Cardiac septum (tissue), 1 donor: ENCODE measurements at places on chromosomes 16 and 17.

DNA sequence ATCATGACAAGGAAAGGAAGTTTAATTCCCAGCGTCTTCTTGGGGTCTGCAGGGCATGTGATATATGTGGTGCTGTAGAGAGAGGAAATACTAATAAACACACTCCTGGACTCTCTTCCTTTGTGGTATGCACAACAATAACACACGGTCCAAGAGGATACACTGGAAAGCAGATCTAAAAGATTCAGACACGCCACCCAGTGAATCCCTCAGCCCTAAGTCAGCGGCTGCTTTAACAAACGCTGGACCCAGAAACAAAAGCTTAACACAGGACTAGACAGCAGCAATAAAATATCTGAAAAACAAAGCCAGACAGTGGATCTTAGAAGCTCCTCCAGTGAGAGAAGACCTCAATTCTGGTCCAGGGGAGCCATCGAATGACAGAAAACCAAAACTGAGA, 13.1 kb downstream of the CFAP20 start:
- DNase-seq: peak; percentile 24

DNA sequence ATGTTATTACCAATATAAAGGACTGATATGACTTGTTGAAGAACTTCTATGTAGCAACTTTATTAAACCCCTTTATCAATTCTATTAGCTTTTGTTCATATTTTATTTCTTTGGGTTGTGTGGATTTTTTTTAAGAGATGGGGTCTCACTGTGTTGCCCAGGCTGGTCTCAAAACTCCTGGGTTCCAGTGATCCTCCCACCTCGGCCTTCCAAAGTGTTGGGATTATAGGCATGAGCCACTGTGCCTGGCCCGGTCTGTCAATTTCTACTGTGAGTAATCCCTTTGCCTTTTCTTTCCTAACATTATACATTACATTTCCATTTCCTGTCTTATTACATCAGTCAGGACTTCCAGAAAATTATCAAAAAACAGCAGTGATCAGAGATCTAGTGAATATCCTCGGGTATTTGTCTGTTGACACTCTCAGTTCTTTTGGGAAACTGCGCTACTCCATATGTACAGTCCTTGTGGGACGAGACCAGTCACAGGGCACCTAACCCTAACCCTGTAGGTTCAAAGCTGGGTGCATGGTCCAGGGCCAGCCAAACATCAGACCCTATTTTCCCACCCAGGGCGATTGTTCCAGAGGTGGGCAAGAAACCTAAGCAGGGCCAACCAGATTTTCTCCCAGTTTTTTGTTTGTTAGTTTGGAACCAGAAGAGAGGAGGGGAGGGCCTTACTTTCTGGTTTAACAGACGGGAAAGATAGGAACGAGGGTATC, 1.7 kb upstream of the SLC47A1 start:
- DNase-seq: no peak

GRCh38 chr17:41212524-41213169, 13.8 kb upstream of the KRTAP9-2 start:
- no peak for DNase-seq

DNA sequence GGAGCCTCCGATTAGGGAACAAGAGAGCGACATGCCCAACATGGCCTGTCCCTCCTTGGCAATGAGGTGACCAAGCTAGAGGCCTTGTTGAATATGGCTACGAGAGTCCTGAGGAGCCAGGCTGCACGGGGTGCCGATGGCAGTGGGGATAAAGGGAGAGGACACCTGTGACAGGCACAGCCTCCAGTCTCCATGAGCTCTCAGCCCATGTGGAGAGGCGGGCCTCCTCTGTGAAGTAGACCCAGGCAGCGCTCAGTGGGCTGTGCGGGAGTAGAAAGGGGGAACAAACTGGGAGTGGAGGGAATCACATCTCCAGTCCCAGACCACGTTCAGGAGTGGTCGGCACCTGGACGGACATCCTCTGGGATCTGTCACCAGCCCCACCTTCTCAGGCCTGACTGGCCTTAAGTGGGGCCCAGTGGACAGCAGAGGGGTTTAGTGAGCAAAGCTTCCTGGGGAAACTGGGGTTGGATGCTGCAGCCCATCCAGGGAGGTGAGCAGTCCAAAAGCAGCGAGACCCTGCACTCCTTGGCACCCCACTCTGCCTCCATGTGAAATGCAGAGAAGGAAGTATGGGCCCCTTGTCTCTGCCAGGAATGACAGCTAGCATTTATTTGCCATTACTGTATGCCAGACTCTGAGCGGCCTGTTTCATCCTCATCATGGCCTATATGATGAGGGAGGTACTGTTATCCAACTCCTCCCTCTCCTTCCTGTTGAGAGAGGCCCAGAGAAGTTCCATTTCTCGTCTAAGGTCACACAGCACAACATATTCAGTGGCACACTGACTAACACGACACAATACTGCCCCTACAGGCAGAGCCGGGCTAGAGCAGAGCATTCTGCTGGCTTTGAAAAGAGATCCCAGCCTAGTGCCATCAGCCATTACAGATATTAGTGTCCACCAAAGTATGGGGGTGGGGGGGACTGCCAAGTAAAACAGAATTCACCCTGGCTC, 4.5 kb upstream of the TMEM92 start:
- peak; percentile 78 for DNase-seq

GRCh38 chr16:23530062-23530461, 19.8 kb upstream of the GGA2 start:
- DNase-seq: no peak

GRCh38 chr16:1613728-1614455, 1.7 kb downstream of the CRAMP1 start:
- DNase-seq: no peak

DNA sequence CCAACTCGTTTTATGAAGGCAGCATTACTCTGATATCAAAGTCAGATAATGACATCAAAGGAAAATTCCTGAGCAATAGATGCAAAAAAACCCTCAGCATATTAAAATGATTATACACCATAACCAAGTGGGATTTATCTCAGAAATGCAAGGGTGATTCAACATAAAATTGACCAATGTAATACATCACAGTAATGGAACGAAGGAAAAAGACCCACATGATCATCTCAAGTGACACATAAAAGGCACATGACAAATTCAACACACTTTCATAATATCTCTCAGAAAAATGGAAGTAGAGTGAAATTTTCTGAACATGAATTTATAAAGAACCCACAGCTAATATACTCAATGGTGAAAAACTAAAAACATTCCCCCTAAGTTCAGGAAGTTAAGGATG, 118.8 kb downstream of the ITFG1 start:
- DNase-seq: no peak

- no peak for DNase-seq
Measured at GRCh38 chr17:74760404-74761105, 12.1 kb downstream of the NHERF1 start.

DNA sequence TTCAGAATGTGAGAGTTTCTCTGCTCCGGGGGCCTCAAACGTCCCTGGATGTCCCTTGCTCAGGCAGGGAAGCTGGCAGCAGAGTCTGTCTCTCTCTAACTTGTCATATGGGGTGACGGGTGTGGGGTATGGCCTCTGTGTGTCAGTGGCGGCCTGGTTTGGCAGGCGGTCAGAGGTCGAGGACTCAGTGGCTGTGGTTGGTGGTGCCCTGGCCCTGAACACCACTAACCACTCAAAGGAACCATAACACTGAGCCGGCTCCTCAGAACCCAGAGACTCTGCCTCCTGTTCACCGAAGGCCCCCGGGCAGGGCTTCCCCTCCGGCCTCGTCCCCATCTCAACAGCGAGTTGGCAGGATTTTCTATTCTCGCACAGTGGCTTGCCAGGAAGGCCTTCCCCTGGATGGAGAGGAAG, 677 bp downstream of the P2RX1 start:
- DNase-seq: no peak

- no peak for DNase-seq
Measured at GRCh38 chr16:81175325-81175891, 63.1 kb upstream of the BCO1 start.

DNA sequence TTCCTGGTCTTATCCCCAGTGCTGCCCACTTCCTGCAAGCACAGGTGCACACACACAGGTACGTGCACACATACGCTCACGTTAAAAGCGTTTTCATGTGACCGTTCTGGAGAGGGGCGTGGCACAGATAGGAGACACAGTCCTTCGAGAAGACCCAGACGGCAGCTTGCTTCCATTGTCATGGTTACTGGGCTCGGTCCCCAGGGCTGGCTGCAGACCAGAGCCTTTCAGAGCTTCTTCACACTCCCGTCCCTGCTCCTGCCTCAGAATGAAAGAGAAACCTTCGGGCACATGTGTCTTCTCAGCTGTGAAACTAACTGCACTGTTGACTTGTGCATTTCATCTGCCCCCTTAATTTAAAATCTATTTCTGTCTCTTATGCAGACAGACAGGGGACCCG, 154.2 kb downstream of the PITPNC1 start:
- no peak for DNase-seq

- DNase-seq: no peak
Measured at GRCh38 chr17:41687828-41688640, 651 bp upstream of the EIF1 start.

DNA sequence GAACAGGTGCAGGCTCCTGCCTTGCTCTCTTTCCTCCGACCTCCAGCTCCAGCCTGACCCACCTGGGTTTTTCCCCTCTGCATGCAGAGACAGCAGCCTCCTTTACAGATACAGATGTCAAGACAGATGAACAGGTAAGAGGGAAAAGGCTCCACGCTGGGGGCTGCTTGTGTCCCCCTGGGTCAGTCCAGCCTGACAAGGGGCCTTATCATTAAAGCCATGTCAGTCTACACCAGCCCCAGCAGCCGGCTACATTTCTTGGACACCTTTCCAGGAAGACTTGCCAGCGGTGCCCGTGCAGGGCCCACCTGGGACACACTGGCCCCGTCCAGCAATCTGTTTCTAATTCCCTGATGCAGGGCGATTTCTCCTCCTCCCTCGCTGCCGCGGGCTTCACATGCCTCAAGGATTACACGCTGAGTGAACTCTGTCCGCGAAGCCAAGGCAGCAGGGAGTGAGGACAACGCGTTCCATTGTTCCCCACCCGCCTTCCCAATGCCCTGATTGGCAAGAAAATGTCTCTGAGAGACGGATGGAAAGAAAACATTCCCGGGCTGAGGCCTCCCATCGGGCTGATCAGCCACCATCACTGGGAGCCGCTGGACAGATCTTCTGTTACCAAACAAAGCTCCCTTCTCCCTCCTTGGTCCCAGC, 184.7 kb downstream of the C16orf95 start:
- DNase-seq: peak; percentile 66

- DNase-seq: no peak
Measured at GRCh38 chr17:21005803-21006202, 37.0 kb downstream of the USP22 start.

GRCh38 chr16:70766658-70767057, 34.3 kb downstream of the VAC14 start:
- no peak for DNase-seq

DNA sequence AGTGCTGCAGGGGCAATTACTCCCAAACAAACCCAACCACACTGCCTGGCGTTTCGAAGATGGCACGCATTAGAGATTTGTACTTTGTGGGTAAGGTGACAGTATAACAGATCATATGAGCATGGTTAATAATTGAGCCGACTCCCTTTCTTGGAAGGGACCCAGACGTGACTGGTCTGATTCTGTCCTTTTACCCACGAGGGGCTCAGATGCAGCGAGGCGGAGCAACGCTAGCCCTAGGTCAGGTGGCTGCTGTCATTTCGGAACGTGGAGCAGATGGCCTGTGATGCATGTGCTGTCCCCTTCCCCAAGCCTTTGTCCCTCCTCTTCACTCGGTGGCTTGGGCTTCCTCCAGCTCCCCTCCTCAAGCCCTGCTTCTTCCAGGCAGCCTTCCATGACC, 84.2 kb downstream of the SNX29 start:
- DNase-seq: peak; percentile 71

DNA sequence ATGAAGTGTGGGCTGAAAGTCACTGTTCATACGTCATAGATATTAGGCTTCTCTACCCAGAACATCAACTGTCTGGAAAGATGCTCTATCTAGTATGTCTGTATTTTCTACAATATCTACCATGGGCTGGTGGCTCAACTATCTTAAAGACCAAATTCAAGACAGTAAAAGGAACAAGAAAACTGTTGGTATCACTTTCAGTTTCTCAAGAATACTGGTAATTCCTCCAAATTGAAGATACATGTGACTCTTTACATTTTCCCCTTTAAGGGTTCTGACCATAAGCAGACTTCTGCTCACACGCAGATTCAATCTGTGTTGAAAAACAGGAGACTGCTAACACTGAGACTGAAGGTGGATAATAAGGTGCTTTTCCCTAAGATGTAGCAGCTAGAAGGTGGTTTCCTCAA, 24.2 kb downstream of the XPO6 start:
- no peak for DNase-seq

DNA sequence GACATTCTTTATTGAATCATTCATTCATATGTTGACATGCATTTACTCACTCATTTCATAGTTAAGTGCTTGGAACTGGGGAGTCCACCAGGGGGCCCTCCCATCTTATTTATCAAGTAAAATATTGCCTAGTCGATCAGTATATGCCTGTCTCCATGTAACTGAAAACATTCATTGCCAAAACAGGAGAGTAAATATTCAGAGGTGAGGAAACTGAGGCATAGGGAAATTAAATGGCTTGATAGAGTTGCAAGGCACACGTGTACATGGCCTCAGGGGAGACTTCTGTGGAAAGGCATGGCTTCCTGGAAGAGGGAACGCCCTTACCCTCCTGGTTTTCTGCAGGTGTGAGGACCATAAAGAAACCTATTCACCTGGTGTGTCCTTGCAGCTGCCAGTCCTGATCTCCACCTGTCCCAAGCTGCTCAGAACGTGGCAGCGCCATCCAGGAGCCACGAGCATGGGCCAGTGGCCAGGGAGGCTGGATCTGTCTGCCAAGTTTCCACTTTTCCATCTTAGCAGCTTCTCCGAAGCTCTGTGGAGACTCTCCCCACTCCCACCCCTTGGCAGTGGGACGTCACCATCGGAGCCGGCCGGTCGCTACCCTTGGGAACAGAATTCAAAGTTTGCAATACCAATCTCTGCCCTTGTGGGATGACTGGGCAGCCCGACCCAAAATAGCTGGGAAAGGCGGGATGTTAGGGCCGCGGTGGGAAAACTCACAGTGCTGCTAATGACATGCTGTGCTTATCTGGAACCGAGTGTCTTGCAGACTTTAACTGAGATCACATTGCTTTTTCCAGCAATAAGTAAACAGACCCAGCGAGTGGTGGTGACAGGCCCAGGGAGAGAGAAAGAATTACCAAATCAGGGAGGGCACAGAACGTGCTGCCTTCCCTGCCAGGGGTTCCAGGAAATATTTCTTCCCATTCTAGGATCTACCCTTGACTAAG, 4.1 kb upstream of the C1QTNF1 start:
- peak; percentile 76 for DNase-seq

GRCh38 chr17:165939-166338, 15.5 kb downstream of the DOC2B start:
- DNase-seq: no peak

DNA sequence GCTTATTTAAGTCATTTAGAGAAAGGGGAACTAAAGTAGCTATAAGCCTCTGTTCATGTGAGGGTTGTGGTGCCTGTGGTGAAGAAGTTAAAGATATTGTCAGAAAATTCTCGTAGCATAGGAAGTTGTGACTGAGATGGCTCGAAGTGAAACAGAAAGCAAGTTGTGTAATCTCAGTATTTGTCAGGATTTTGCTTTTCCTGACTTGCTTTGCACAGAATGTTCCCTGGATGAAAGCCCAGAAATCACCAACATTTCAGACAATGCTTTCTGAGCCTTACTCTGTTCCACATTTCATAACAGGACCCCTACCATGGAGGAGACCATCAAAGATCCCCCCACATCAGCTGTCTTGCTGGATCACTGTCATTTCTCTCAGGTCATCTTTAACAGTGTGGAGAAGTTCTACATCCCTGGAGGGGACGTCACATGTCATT, 10.6 kb downstream of the CALCOCO2 start:
- DNase-seq: no peak
